ENCODE measurements at places on chromosomes 16 and 17. TPM values are rescaled to one million over a fixed set of nuclear protein-coding genes. Genes with fewer than 3 reads are reported as not detected.

The CCL3 gene
- not detected for total RNA-seq

The CACNG1 gene
- not detected for total RNA-seq

The KRT16 gene
- total RNA-seq: 0.79 TPM

The OR1F1 gene
- not detected for total RNA-seq

The NUP85 gene
- 39.7 TPM for total RNA-seq
